Right renal pelvis (tissue), 4 donors: ENCODE measurements at places on chromosomes 6 and 20. TPM values are rescaled to one million over a fixed set of nuclear protein-coding genes. Genes with fewer than 3 reads are reported as not detected.

GRCh38 chr6:135105299-135105698, 50.7 kb upstream of the HBS1L start:
- DNase-seq: no peak

- DNase-seq: no peak
Measured at GRCh38 chr6:134979142-134979541, 29.2 kb upstream of the ALDH8A1 start.

- no peak for DNase-seq
Measured at GRCh38 chr6:77548662-77549366, 85.5 kb upstream of the HTR1B start.

DNA sequence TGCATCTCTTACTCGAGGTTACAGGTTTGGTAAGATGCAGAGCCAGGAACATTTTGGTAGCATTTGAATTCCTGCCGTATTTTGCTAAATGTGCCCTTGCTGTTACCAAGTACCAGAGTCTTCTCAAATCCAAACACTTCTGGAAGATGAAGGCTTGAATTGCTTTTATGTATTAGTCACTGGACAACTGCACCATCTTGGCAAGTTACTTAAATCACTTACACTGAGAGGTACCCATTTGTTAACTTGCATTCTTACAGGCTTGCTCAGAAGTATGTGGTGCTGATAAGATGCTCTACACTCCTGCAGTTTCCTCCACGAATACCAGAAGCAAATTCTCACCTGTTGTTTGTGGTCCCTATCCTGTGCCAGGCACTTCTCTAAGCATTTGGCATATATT, 12.7 kb downstream of the IL22RA2 start:
- no peak for DNase-seq

NR2E1 gene
- not detected for polyA plus RNA-seq

SIRPG gene
- polyA plus RNA-seq: not detected
